ENCODE measurements at places on chromosomes 6 and 20.

DNA sequence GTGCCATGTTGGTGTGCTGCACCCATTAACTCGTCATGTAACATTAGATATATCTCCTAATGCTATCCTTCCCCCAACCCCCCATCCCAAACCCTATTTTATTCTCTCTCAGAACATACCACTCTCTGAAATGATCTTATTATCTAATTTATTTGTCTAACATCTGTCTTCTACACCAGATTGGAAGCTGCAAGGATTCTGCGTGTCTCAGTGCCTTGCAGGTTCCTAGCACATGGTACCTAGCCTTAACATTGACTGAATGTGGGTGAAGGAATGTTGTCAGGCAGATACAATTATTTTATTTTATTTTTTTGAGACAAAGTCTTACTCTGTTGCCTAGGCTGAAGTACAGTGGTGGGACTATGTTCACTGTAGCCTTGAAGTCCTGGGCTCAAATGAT lies 124.9 kb downstream of the BCAS1 start:
- no peak for DNase-seq

- DNase-seq = no peak
Observed at GRCh38 chr6:15930207-15930606, 198.7 kb upstream of the MYLIP start.

DNA sequence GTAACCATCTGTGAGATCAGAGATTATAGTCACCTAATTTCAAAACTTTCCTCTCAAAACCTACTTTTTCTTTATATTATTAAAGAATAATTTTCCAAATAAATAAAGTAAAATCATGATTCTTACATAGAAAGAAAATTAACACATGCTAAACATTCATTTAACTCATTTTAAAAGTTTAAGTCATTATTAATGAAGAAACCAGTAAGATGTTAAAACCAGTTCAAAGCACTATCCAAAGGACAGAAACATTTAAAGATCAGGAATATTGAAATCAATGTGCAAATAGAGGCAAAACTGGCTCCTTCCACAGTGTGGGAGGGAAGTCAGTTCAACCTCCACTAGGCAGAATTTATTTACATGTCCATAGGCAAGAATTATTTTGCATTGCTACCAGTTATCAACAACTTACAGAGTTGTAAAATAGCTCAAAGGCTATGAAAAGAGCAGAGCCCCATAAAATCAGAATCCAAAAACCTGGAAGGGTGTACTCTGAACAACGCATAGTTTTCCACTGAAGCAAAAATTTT lies 146.9 kb downstream of the KHDC1L start:
- DNase-seq = no peak

DNA sequence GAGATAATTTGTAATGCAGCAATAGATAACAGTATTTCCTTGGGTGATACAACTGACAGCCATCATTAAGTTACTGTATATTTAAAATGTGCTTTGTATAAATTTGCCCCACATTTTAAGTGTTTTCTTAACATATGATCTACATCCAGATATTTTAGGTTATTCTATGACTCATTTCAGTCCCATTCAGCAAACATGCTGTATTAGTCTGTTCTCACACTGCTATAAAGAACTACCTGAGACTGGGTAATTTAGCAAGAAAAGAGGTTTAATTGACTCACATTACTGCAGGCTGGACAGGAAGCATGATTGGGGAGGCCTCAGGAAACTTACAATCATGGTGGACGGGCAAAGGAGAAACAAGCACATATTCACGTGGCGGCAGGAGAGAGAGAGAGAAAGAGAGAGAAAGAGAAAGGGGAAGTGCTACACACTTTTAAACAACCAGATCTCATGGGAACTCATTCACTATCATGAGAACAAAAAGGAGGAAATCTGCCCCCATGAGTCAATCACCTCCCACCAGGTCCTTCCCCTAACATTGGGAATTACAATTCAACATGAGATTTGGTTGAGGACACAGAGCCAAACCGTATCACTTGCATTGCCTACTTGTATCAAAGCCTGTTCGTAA lies 9.6 kb upstream of the CHD6 start:
- DNase-seq = no peak

GRCh38 chr6:39821046-39821740 lies 29.0 kb downstream of the DAAM2 start:
- DNase-seq = no peak

DNA sequence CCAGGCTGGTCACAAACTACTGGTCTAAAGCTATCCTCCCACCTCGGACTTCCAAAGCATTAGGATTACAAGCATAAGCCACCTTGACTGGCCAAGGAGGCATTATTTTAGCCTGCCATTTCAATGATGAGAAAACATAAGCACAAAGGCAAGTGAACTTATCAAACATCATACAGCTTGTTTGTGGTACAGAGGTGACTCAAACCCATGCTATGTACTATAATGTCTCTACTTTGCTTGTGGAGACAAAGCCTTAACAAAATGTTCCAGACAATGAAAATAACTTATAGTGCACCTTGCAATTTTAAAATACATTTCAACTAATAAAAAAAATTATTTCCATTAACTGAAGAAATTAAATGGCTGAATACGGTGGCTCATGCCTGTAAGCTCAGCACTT lies 26.2 kb downstream of the HDAC2 start:
- peak; percentile 31 for DNase-seq

- DNase-seq = no peak
Observed at GRCh38 chr6:17883665-17884497, 103.6 kb downstream of the KIF13A start.

DNA sequence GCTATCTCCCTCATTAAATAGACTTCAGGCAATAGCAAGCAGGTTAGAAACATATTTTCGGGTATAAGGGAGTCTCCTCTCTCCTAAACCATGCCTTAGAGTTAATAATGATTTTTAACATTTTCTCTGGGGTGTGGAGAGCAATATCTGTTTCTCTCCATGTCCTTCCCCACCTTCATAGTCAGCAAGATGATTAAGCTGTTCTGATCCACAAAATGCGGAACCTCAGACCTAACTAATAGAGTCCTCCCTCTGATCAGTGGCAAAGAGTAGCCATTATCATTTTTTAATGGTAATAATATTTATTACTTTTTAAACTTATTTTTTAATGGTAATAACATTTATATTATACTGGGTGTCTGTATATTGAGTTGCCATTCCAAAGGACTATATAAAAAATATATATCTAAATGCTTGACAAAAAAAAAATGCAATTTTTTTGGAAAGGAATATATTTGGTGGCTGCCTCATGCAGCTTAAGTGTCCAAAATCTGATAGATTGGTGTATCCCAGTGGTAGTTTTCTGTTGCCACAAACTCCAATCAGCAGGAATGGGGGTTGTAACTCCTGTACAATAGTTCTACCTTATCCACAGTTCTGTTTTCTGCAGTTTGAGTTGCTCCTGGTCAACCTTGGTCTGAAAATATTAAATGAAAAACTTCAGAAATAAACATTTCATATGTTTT lies 14.0 kb upstream of the BTN3A2 start:
- DNase-seq = no peak

DNA sequence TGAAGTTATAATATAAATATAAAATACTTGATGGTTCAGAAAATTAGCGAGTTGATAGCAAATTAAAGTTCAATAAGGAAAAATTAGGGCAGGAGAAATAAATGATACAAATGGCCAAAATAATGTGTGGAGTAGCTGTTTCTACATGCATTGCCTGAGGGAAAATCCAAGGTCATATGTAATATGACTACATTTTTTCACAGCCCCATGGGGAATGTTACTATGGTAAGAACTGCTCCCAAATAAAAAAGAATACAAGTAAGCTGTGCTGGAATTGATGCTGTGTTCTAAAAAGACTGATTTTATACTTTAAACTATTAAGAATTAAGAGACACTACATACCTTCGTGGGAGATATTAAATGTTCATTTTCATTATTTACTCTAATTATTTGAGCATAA lies 34.1 kb downstream of the MEI4 start:
- no peak for DNase-seq

- DNase-seq = no peak
Observed at GRCh38 chr20:2350606-2351005, 30.1 kb upstream of the TGM6 start.

DNA sequence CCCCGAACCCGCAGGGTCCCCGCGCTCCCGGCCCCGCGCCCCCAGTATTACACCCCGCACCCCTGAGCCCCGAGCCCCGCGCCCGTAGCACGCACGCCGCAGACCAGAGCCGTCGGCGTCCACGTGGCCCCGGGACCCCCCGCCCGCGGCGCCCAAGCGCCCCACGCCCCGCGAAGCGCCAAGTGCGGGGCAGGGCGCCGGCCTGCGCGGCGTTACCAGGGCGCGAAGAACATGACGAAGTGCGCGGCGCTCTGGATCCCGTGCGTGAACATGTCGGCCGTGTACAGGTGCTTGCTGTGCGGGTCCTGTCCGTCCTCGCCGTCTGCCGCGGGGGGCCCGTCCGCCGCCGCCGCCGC lies 312 bp downstream of the TXNDC5 start:
- DNase-seq = no peak

- no peak for DNase-seq
Observed at GRCh38 chr20:33113387-33113908, 34.0 kb downstream of the BPIFB4 start.

DNA sequence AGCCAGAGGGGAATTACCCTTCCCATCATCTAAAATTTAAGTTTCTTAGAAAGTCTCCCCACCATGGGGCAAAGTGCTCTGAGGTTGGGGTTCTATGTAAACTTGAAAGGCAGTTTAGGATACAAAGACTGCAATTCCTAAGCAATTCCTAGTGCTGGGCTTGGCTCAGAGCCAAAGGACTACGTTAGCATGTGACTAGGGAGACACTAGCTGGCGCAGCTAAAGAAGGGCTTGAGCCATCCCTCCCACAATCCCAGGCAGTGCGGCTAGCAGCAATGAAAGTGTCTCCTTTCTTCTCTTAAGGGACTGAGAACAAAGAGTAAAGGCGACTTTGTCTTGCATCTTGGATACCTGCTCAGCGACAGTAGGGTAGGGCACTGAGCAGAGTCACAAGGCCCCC lies 306.6 kb upstream of the FKBP1C start:
- no peak for DNase-seq

DNA sequence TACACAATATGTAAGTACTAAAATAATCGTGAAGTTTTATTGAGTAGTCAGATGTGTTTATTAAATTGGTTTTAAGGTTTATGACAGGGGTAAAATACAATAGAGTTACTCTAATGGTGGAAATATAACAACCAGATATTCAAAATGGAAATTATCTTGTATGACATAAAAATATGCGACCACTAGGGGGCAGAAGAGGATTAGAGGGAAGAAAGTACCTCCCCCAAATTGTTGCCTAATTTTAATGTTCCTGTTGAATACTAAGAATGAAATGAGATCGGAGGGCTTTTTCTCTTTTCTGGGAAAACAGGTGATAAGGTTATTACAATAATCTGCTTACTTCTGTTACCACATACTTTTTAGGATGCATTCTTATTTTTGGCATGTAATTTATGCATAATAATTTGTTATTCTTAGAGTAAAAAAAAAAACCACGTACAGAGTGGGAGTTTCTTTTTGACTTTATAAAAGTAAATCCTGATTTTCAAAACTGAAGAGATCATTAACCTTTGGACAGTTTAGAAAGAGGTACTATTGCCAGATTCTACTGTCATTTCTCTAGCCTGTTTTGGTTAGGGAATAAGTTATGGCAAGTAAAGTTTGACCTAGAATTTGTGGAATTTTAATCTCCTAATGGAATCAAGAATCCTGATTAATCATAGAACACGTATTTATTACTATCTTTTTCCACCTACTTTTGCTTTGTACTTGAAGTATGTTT lies 159.2 kb downstream of the CD109 start:
- peak; percentile 24 for DNase-seq

GRCh38 chr6:128712898-128713297 lies 170.0 kb upstream of the LAMA2 start:
- DNase-seq = no peak

GRCh38 chr20:12699374-12700228 lies 309.2 kb upstream of the SPTLC3 start:
- no peak for DNase-seq

- no peak for DNase-seq
Observed at GRCh38 chr20:48190757-48191156, 405.5 kb upstream of the SULF2 start.

All from non-pigmented ciliary epithelial cell (primary cell).